H7 (cell line): ENCODE measurements at places on chromosomes 1 and 21. TPM values are rescaled to one million over a fixed set of nuclear protein-coding genes. Genes with fewer than 3 reads are reported as not detected.

Gene CACNA1E
- total RNA-seq: 0.30 and 4.1 TPM in 2 replicates

Gene LYPD8
- total RNA-seq: not detected in 2 replicates

- peak; percentile 25 for DNase-seq
Measured at GRCh38 chr1:15314328-15315281, 67.6 kb downstream of the FHAD1 start.

DNA sequence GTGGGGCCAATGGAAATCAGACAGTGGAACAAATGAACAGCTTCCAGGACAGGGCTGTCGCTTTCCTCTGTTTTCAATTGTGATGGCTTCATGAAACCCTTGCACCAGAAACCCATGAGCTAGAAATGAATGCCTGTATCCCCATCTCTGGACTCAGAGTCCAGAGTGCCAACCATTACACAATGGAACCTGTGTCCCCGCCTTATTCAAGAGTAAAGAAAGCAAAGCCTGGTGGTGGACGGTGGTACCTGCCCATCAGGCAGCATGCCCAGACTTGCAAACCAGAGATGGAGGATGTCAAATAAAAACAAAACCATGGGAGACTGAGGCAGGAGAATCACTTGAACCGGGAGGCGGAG is 4.4 kb upstream of the CAPN2 start:
- no peak for DNase-seq

DNA sequence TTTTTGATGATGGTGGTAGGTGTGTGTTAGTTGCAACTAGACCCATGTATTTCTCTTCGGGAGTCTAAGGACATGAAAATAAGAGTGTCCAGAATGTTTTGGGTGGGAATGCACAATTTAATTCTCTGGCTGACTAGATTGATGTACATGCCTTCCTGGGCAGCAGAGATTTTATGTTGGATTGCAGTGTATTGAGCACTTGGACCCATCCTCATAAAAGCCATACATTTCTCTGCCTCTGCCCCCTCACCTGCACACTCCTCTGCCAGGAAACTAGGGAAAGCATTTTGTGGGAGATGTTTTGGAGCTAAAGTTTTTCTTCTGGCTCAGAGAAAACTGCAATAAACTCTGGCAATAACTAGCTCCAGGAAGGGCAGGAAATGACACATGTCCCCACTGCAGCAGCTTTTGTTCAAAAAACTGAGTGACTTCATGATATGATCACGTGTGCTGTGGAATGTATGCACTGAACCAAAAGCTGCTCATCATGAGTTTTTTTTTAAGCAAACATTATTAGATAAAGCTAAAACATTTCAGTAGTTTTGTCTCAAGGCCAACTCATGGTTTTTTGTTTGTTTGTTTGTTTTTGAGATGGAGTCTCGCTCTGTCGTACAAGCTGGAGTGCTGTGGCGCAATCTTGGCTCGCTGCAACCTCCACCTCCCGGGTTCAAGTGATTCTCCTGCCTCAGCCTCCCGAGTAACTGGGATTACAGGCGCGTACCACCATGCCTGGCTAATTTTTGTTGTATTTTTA is 17.6 kb downstream of the RIT1 start:
- DNase-seq: no peak

DNA sequence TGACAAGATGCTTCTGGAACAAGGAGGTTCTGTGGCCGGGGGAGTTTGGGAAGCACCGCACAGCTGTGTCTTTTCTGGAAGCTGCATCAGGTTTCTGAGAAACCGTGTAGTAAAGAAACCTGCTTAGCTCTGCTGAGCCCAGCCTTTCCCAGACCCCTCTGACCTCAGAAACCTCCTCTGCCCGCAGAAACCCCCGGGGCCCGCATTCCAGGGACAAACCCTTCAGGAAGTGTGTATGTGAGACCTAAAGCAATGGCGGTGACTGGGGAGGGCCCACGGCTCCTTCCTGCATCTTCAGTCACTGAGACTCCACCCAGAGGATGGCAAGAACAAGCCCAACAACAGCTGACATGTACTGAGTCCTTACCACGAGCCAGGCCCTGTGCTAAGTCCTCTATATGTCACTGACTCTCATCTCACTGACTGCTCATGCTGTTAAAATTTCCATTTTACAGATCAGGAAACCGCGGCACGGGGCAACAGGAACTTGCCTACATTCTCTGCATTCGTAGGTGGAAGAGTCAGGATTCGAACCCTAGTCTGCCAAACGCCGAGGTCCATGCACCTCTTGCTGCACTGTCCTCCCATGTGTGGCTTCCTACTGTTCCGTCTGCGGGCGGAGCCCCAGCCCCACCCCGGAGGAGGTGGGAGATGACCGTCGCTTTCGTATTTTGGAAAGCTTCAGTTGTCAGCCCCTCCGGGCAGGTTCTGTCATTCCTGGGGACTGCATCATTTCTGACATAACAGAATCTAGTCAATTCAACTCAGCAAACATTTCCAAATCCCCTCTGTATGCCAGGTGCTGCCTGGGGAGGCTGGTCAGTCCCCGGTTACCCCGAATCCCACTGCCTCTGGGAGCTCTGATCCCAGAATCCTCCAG is 73.3 kb upstream of the KLHDC7A start:
- no peak for DNase-seq

- peak; percentile 95 for DNase-seq
Measured at GRCh38 chr1:1290238-1290731, 10.0 kb downstream of the SCNN1D start.

DNA sequence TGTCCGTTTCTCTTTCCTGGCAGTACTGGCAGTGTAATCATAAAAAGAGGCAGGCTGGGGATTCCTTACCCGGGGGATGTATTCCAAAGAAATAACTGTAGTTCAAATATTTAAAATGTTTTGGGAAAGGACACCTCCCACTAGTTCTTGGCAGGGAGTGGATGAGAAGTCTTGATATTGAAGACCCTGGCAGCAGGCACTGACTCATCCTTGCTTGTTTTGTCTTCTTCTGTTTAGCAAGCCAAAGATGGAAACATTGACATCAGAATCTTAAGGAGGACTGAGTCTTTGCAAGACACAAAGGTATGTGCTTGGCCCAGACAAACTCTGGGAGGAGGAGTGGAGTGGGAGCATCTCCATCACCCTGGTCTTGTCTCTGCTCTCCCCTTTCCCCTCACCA is 639 bp downstream of the IL20 start:
- DNase-seq: no peak

- no peak for DNase-seq
Measured at GRCh38 chr1:225860107-225860506, 22.1 kb downstream of the TMEM63A start.

Gene TNFRSF9
- not detected in 2 replicates for total RNA-seq

DNA sequence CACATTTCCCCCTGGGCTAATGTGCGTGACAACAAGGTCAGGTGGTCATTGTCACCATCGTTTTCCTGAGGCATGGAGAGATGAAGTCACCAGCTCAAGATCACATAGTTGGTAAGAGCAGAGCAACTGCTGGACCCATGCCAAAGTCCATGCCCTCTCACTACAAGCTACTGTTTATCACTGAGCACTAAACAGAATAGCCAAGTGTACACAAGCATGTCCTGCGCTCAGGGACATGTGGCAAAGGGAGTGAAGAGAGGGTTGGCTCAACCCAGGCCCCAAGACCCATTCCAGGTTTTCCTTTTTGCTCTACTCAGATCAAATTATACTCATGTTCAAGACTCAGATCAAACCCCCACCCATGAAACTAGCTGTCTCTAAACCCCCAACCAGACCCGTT is 20.8 kb downstream of the LRRC52 start:
- no peak for DNase-seq

- DNase-seq: no peak
Measured at GRCh38 chr1:71994646-71995045, 287.7 kb downstream of the NEGR1 start.

Gene LRRC38
- 0.28 TPM in 1 of 2 replicates, not detected in the other for total RNA-seq

- DNase-seq: no peak
Measured at GRCh38 chr21:45111703-45112102, 37.3 kb downstream of the ADARB1 start.

DNA sequence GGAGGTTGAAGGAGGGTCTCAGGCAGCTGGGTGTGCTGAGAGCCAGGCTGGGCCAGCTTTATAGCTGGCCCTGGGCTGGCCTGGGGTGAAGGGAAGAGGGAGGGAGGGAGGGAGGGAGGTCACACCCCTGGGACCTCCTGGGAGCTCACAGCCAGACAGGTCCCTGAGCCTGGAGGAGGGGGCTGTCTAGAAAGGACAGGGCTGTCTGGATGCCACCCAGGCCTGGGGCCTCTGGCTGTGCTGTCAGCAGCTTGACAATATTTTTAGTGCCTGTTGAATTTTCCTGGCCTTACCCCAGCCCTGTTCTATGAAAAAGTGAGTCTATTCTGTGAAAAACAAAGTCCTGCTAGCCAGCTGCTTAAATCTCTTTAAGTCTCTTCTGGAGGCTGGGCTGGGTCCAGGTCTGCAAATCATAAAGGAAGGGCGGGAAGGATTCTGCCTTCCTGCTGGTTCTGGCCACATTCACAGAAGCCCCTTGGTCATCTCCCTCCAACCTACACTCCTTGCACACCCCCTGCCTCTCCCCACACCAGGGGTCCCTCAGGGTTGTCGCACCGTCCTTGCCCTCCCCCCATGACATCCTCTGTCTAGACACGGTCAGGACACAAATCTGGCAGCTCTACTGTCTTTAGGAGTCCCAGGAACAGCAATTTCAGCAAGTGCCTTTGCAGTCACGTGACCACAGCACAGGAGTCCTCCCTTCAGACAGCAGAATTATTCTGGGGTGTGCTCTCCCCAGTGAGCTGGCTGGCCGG is at the start of gene LEFTY2:
Gene LEFTY2, minus strand, starts transcription at position 34 of the 755 bp plus-strand sequence. CDS start 80 bp downstream, outside the sequence.
- peak; percentile 19 for DNase-seq

- peak; percentile 81 for DNase-seq
Measured at GRCh38 chr1:22121421-22121911, 21.4 kb downstream of the WNT4 start.

DNA sequence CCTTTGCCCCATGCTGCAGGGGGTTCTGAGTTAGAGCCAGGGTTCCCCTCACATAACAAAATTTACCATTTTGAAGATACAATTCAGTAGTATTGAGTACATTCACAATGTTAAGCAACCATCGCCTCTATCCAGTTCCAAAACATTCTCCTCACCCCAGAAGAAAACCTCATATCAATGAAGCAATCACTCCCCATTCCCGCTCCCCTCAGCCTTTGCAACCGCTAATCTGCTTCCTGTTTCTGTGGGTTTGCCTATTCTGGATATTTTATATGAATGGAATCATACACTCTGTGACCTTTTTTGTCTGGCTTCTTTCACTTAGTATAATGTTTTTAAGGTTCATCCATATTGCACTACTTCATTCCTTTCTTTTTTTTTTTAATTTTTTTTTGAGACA is 32.9 kb downstream of the SERINC2 start:
- no peak for DNase-seq

DNA sequence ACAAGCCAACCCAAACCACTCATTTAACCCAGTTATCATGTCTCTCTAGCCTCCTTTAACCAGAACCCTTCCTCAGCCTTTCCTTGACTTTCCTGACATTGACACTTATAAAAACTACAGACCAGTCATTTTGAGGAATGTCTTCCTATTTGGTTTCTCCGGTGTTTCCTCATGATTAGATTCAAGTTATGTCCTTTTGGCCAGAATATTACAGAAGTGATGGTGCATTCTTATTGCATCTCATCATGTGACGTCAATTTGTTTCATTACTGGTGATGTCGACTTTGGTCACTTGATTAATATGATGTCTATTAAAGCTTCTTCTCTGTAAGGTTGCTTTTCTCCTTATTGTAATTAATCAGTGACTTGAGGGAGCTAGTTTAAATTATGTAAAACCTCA is 6.1 kb upstream of the RCSD1 start:
- no peak for DNase-seq

Gene CSTB
- 28.5 and 29.6 TPM in 2 replicates for total RNA-seq

DNA sequence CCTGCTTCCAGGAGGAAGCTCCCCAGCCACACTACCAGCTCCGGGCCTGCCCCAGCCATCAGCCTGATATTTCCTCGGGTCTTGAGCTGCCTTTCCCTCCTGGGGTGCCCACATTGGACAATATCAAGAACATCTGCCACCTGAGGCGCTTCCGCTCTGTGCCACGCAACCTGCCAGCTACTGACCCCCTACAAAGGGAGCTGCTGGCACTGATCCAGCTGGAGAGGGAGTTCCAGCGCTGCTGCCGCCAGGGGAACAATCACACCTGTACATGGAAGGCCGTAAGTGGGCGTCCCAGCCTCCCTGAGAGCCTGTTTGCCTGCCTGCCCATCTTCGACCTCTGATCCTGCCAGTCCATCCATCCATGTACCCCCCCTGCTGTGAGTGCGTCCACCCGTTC is 3.6 kb downstream of the ECM1 start:
- no peak for DNase-seq

- no peak for DNase-seq
Measured at GRCh38 chr1:204650911-204651570, 34.5 kb downstream of the LRRN2 start.

DNA sequence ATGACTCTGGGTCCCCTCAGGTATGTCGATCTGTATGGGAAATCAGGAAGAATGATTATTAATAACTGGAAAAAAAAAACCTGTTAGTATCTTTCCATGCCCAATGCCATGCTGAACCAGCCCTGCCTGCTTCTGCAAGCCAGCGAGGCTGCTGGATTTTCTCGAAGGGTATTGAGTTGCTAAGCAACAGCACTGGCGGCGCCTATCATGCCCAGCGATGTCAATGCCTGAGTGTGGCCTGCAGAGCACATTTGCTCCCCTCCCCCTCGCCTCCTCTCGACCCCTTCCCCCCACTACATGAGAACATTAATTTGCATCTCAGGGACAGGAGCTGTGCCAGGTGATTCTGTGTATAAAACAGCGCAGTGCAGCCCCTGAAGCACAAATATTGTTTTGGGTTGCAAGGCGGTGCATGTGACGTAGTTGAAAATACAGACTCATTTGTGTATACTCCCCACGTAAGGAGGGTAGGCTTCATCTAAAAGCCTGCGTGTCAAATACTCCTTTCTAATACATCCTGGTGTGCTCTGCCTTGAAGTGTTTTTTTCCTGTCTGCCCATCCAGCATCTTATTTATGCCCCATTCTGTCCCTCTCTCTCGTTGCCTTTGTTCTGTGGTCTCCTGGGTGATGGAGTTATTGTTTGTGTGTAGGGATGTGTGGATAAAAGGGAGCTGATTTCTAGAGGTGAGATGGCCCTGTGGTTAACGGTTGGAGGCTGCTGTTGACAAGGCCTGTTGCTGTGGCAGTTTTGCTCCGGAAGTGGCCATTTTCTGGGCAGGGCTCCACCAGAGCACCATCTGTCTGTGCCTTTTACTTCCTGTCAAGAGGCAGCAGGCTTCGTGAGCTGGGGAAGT is 32.7 kb upstream of the ATP5PO start:
- DNase-seq: peak; percentile 62

DNA sequence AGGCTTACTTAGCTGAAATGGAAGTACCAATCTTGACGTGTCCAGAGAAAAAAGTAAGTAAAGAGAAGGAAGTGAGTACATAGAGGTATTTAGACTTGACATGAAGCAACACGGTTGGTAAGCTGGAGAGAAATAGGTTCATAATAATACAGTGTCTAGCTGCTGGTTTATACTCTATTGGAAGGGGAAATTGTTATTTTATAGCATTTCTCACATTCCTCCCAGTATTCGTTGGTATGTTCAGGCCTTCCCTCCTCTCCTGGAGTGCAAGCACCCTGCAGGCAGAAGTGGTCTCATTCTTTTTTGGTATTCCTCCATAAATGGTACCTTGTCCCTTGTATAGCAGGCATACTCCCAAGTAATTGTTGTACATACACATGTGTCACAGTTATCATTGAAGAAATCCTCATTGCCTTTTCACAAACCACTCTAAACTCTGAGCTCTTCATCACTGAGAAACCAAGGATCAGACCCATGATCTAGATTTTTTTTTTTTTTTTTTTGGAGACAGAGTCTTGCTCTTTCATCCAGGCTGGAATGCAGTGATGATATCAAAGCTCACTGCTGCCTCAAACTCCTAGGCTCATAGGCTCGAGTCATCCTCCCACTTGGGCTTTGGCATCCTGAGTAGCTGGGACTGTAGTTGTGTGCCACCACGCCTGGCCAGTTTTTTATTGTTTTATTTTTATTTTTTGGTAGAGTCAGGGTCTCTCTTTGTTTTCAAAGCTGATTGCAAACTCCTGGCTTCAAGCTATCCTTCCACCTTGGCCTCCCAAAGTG is 9.8 kb upstream of the IPO9 start:
- DNase-seq: no peak
